ENCODE measurements at places on chromosomes 1 and 21. TPM values are rescaled to one million over a fixed set of nuclear protein-coding genes. Genes with fewer than 3 reads are reported as not detected.

The TDRD10 gene
- total RNA-seq: not detected

The SLAMF9 gene
- 2.5 TPM for total RNA-seq

The FAM151A gene
- total RNA-seq: not detected

The NUDT17 gene
- 2.8 TPM for total RNA-seq

The ENAH gene
- 48.3 TPM for total RNA-seq

The SPOCD1 gene
- 6.2 TPM for total RNA-seq

The VASH2 gene
- total RNA-seq: 0.04 TPM

The IFFO2 gene
- total RNA-seq: 54.9 TPM

The AQP10 gene
- total RNA-seq: 0.08 TPM

The SLC35F3 gene
- total RNA-seq: 8.3 TPM

The LCE1E gene
- 0.91 TPM for total RNA-seq

The DCST1 gene
- total RNA-seq: not detected

The TMEM201 gene
- 11.5 TPM for total RNA-seq

The CHI3L1 gene
- total RNA-seq: not detected

The GJB3 gene
- total RNA-seq: 274 TPM

The WNT3A gene
- total RNA-seq: not detected

The CCDC27 gene
- total RNA-seq: not detected

The OR2AK2 gene
- total RNA-seq: not detected

The APCS gene
- not detected for total RNA-seq

The CFAP141 gene
- total RNA-seq: not detected

The CXADR gene
- total RNA-seq: 11.7 TPM

The FCER1A gene
- not detected for total RNA-seq

The CHI3L2 gene
- not detected for total RNA-seq

The OR2G6 gene
- total RNA-seq: not detected

The TIE1 gene
- not detected for total RNA-seq

The C2CD2 gene
- total RNA-seq: 14.5 TPM
